Dorsolateral prefrontal cortex (tissue), 122 donors: ENCODE measurements at places on chromosomes 12 and 14.

DNA sequence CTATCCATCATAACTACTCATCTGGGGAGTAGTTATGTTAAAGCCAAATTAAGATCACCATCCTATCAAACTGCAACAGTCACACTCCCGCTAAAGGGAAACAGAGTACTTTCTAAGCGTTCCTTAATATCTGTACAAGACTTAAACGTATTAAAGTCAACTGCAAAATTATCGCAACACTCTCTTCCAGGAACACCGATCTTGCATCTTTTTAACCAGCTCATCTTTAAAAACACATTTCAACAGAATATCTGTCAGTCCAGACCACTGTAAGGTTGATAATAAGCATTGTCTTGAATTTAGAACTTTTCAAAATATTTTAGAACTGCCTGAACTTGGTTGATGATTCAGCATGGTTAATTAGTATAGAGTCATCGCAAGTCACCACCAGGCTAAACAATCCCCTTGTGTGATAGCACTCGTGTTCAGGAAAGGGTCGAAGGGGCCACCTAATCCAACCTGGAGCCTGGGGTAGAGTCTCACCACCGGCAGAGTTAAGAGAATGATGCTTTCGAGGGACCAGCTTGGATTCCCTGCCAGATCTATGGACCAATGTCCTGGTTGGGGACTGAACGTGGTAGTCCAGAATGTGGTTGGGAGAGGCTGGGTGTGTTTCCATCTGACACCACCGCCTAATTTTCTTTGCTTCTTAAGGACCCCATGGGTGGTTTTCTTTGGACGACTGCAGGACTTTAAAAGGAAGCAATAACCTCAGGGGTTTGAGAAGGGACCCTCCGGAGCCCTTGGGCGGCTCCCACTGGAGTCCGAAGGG lies 890 bp downstream of the SPTLC2 start:
- no peak for DNase-seq

GRCh38 chr12:53233671-53234121 lies 1.7 kb upstream of the RARG start:
- DNase-seq: no peak

- DNase-seq: no peak
Observed at GRCh38 chr14:39768589-39768988, 336.4 kb upstream of the FBXO33 start.

DNA sequence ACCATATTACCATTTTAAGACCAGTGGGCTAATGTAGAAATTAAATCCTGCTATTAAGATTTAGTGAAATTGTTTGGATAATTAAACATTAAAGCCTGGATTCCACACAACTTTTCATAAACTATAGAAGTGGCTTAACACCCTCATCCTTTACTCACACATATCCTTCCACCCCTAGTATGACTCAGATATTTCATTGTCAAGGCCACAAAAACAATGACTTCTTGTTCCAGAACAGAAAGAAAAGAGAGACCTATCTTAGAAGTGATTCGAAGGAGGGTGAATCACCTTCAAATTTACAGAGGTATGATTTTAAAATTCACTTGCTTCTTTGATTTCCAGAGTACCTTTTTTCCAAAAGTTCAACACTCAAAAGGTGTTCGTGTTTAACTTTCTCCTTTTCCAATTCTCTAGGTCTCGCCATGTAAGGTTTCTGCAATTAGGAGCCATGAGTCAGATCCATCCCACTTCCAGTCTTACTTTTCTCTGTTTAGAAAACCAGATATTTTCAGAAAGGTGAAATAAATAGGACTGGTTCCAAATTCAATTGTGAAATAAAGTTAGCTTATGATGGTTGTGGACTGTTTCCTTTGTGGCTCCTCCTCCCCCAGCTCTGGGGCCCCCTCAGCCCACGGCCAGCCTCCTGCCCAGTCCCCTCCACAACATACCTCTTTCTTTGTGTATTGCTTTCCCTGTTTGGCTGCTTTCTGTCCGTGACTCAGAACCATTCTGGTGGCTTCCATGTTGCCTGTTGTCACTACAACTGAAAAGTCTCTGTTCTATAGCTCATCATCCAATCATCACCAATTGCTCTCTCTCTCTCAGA lies 24.6 kb upstream of the MGP start:
- no peak for DNase-seq

GRCh38 chr14:59265808-59266207 lies 77.3 kb downstream of the DAAM1 start:
- DNase-seq: no peak
